ENCODE measurements at places on chromosomes 5 and 9.

DNA sequence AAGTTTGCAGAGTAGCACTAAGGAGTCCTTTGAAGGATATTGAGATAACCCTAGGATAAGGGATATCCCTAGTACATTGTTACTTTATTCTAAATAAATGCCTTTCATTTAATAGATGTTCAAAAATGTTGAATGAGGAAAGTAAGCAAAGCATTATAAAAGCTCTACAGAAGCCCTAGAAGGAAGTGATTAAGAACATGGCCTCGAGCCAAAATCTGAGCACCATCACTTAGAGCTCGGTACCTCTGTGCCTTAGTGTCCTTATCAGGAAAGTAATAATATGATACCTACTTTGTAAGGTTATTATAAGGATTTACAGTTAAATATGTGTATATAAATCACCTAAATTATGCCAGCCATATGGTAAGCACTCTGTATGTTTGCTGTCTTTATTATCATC is 242.6 kb downstream of the KIAA0825 start:
- DNase-seq: no peak

- no peak for DNase-seq
Observed at GRCh38 chr9:124964056-124964455, 23.2 kb upstream of the GOLGA1 start.

GRCh38 chr5:55363856-55364255 is 56.1 kb downstream of the MTREX start:
- DNase-seq: no peak

- no peak for DNase-seq
Observed at GRCh38 chr9:106693558-106693957, 169.4 kb upstream of the ZNF462 start.

DNA sequence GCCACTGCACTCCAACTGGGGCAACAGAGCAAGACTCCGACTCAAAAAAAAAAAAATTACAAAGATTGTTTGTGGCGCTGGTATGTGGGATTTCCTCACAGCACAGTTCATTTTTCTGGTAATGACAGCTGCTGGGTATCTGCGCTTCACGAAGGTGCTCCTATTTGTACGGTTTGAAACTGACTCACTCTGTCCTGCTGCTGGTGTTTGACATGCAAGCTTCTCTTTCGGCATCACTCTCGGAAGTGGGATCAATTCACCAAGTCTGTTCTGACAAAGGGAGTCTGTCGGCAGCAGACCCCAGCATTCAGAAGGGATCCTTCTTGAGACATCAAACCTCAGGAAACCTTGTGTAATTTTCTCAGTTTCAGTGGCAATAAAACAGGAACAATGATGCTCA is 26.3 kb downstream of the MAML1 start:
- DNase-seq: no peak

GRCh38 chr9:108473209-108474112 is 382.3 kb downstream of the ACTL7B start:
- DNase-seq: peak; percentile 81

DNA sequence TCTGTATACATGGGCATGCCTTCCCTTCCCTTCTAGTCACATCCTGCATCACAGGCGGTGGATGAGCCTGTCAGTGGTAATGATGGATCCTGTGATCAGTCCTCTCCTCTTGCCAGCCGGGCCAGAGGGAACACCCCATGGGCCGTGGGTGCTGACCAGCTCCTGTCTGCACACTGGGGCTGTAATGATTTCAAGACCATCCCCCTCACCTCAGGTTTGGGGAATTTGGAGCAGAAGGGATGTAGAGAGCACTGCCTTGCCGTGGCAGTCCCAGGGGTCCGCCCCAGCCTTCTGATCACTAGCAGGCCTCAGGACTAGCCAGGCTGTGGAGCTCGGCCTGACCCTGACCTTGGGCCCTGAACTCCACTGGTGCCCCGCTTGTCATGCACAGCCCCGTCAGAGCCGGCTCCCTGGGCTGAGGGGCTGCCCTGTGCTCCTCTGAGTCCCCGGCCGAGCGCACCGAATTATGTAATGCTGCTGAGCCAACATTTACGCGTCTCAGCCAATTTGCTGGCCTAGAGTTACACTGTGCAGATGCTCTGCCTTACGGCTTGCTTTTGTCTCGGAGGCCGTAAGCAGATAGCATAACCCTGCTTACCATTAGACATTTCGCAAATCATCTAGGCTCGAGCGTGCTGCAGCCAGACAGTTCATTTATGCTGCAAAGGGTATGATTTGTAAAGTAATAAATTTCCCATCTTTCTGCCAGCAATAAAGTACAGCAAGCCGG is 155.3 kb downstream of the MACROH2A1 start:
- no peak for DNase-seq

DNA sequence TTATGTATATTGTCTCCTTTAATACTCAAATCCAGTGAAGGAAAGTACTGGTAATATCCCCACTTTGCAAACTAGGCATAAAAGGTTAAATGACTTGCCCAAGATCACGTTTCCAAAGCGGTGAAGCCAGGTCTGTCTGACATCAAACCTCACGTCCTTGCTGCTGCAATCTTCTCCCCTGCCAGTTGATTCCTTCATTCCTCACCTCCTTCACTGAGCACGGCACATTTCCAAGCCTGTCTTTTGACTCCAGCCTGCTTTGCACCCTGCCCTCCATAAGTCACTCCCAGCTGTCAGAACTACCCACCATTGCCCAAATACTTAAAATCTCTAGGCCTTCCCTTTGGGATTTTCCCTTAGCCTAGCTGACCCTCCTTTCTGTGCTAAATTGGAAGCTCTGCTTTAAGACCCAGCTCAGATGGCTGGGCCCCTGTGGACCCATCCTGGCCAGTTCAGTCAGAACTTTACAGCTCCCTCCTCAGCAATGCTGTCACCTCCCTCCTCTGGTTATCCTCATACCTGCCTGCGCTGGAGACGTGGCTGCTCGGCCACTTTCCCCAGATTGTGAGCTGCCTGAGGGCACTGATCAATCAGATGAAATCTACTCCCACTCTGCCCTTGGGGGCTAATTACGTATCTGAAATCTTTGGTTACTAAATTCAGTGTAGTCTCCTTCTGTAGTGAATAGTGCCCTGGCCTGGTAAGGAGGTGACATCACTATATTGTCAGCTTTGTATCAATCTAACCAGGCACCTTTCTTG is 51.2 kb downstream of the SLC36A1 start:
- no peak for DNase-seq

DNA sequence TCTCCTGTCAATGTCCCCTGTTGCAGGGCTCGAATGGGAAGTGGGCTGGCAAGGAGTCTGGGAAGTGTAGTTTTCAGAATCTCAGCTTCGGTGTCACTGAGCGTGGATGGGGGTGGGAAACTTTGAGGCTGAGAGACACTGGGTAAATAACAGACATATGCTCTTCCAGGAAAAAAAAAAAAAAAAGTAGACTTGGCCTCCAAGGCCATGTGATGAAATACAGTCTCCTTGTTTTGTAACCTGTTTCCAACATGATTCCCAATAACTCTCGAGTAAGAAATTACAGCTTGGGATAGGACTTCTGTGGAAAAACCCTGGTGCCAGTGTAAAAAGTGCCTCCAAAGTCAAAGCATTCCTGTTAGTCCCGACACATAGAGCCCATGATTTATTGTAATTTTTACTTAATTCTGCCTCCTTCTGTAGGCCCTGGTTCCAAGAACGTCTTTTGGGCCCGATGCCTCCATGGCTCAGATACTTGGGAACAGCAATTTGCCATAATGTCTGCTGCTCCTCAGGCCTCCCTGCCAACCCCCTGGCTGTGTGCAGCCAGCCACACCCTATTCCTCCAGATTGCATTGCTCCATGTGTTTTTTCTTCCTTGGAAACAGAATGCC is 119.5 kb upstream of the TNC start:
- no peak for DNase-seq

GRCh38 chr5:165521816-165522610 is 2016.6 kb downstream of the MAT2B start:
- no peak for DNase-seq

- DNase-seq: no peak
Observed at GRCh38 chr9:16221822-16222547, 648.5 kb downstream of the BNC2 start.

GRCh38 chr5:61228691-61229280 is 66.5 kb upstream of the SMIM15 start:
- no peak for DNase-seq

DNA sequence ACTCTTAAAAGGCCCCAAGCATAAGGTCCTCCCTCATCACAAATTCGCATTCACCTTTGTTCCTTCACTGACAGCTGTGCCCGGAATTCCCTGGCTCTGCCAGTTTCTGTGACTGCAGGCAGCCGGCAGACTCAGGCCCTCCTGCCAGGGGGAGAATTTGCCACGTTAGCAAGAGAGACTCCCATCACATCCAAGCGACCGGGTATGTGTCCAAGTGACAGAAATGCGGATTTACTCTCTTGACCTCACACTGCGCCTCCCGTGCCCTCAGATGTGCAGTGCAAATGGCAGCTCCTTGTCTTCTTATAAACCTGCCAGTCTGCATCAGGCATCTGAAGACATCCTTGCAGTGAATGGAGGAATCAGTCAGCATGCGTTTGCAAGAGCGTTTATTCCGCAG is 187.1 kb upstream of the WWC1 start:
- DNase-seq: no peak

DNA sequence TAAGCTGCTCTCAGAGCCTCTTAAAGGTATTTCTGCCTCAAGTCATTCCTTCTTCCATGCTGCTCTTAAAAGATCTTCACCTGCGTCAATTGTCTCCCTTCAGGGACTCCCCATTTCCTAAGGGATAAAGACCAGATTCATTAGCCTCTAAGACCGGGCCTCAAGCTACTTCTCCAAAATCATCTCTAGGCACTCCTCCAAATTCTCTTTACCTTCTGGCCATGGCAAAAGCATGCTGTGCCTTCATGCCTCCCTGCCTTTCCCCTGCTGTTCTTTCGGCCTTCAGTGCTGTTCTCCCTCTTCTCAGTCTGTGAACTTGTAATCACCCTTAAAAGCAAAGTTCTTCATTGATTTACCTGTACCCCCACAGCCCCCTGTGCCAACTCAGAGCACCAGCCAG is 4.4 kb downstream of the TMOD1 start:
- no peak for DNase-seq

DNA sequence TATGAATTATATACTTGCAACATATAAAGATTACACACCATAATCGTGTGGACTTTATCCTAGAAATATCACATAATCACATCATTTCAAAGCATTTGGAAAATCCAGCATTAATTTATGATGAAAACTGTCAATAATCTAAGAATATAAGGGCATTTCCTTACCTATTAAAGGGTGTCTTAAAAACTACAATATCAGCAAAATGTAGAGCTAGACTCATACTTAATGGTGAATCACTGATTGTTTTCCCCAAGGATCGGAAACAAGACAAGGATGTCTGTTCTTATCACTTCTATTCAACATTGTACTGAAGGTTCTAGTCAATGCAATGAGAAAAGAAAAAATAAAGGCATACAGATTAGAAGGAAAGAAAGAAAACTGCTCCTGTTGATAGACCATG is 8.0 kb upstream of the SREK1 start:
- DNase-seq: no peak

GRCh38 chr9:15132091-15132490 is 174.9 kb downstream of the TTC39B start:
- no peak for DNase-seq

DNA sequence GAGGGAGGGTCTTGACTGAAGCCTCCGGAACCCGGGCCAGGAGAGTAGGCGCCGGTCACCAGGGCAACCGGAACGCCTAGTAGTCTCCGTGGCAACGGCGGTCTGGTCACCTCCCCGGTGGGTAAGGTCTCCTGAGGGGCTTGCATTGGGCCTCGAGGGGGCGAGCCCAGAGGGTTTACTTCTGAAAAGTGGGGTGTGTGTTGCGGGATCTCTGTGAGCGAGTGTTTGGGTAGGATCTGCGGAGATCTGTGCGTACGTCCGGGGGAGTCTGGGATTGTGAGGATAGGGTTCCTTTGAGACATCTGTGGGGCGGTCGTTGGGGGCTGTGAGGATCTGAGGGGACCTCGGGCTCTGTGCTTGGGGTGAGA is at the start of gene FAM221B:
FAM221B (minus strand) TSS at position 17 of the 368 bp plus-strand sequence. CDS start 2,571 bp downstream, outside the sequence.
- DNase-seq: no peak

- DNase-seq: no peak
Observed at GRCh38 chr9:13478639-13479038, 199.1 kb upstream of the MPDZ start.

DNA sequence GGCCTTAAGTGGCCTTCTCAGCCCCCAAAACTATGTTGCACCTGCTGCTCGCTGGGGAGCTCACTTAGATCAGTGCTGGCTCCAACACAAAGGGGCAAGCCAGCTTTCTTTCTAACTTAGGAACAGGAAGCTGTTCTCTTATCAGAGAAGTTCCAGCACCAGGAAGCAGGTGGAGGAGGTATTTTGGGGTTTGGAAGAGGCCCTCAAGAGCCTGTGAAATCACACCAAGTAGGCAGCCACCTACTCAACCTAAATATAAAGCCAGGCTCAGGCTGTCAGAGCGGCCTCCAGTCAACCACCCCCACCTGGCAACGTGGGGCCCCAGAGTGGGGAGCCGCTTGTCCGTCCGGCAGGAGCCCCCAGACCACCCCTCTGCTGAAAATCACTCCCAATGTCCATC is 152.8 kb downstream of the OLFM1 start:
- DNase-seq: no peak

GRCh38 chr5:132484391-132484725 is 6.2 kb downstream of the IRF1 start:
- DNase-seq: no peak

DNA sequence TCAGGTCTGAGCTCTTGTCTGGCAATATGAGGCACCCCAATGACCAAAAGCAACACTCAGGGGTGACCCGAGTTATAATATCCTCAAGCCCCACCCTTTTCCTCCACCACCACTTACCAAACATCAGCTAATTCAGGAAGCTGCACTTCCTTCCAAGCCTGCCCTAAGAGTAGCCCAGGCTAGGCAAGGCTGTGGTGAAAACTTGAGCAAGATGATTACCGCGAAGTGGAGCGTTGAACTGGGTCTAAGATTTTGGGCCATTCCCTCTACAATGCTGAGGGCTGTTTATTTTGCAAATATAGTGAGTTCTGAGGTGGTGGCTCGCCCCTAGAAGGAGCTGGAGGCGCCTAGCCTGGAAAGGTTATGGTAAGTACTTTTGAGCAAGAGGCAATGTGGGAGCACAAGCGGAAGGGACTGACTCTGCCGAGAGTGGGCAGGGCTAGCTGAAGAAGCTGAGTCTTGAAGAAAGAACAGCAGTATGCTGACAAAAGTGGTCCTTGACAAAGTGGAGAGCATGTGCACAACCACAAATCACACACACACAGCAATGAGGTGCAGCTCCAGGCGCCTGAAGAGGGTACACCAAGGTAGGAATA is at the start of gene HK3:
HK3 (minus strand) TSS at position 51 of the 596 bp plus-strand sequence. CDS start 3,187 bp downstream, outside the sequence.
- no peak for DNase-seq

DNA sequence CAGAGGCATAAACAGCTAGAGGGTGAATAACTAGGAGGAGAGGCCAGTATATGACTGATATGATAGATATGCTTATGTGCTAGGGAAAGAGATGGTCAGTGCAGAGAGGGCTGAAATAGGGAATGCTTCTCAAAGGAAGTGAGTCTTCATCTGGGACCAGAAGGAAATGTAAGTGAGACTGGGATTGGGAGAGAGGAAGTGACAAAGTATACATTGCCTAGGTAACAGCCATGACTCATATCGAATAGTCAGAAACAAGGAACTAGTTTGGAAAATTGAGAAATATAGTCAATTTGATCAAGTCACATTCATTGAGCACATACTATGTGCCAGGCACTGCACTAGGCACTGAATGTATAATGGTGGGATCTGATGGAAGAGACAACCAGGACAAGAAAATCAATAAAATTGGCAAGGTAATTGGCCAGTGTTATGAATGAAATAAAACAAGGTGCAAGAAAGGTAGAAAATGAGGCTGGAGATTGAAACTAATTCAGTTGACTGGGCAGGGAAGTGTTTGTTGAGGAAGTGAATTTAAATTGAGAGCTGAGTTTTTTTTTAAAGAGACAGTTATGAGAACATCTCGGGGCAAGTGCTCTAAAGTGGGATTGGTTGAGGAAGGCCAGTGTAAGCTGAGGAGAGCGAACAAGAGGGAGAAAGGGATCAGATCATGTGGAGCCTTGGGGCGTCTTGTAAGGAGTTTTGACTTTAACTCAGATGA is 4.3 kb downstream of the ERAP2 start:
- DNase-seq: no peak

Data from Panc1 (cell line).